Right cardiac atrium (tissue), 5 donors: ENCODE measurements at places on chromosomes 3 and 15. TPM values are rescaled to one million over a fixed set of nuclear protein-coding genes. Genes with fewer than 3 reads are reported as not detected.

Gene CX3CR1
- 0.19 TPM for total RNA-seq

Gene BFSP2
- not detected for total RNA-seq

Gene PGBD4
- 2.8 TPM for total RNA-seq

Gene TUSC2
- 28.9 TPM for total RNA-seq

Gene CLRN1
- not detected for total RNA-seq

Gene CD200R1
- total RNA-seq, result 1.8 TPM
